ENCODE measurements at places on chromosomes 6 and 20. TPM values are rescaled to one million over a fixed set of nuclear protein-coding genes. Genes with fewer than 3 reads are reported as not detected.

- DNase-seq, result no peak
Observed at GRCh38 chr20:47676912-47677634, 108.2 kb downstream of the SULF2 start.

DNA sequence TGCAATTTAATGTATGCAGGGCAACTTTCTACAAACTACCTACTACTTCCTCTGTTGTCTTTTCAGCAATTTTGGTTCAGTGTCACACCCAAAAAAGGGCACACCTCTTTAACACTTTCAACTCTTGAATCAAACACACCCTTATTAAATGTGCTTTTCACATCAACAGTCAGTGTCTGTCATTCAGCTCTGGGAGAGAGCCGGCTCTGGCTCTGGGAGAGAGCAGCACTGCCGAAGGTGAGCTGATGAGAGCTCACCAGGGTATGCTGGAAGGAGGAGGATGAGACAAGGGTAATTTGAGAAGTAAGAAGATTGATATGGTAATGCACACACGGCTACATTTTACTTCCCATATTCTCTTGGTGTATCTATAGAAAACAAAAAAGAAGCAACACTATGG lies 134.3 kb downstream of the RTN4IP1 start:
- DNase-seq, result no peak

DNA sequence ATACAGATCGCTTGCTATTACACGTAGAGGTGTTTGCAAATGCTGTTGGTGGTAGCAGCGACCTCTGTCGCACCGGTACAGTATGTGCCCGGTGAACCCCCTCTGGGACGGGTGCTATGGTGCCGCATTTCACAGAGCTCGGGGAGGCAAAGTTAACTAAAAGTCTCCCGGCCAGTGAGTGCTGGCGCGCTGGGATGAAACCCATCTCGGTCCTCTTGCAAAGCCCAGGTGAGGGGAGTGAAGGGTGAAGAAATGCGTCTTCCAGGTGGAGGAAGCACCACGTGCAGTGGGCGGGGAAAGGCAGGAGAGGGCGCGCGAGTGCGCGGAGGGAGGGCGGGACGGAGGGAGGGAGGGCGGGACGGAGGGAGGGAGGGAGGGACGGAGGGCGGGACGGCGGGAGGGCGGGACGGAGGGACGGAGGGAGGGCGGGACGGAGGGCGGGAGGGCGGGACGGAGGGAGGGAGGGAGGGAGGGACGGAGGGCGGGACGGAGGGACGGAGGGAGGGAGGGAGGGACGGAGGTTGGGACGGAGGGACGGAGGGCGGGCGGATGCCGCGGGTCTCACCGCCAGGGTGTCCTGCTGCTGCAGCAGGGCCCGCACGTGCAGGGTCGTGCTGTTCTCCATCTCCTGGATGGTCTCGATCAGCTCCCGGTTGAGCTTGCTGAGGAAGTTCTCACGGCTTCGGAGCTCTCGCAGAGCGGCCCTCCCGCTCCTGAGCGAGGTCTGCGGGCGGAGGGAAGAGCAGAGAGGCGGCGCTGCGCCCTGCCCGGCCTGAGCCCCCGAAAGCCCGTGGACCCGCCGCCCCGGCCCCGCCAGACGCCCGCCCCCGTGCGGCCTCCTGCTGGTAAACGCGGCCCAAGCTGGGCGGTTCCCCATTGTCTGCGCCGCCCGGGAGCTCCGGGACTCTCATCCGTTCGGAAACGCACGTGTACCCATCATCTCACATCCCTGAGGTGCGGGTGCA lies 11.7 kb downstream of the C20orf96 start:
- no peak for DNase-seq

KIAA1755 gene
- polyA plus RNA-seq, result 1.4 TPM

DNA sequence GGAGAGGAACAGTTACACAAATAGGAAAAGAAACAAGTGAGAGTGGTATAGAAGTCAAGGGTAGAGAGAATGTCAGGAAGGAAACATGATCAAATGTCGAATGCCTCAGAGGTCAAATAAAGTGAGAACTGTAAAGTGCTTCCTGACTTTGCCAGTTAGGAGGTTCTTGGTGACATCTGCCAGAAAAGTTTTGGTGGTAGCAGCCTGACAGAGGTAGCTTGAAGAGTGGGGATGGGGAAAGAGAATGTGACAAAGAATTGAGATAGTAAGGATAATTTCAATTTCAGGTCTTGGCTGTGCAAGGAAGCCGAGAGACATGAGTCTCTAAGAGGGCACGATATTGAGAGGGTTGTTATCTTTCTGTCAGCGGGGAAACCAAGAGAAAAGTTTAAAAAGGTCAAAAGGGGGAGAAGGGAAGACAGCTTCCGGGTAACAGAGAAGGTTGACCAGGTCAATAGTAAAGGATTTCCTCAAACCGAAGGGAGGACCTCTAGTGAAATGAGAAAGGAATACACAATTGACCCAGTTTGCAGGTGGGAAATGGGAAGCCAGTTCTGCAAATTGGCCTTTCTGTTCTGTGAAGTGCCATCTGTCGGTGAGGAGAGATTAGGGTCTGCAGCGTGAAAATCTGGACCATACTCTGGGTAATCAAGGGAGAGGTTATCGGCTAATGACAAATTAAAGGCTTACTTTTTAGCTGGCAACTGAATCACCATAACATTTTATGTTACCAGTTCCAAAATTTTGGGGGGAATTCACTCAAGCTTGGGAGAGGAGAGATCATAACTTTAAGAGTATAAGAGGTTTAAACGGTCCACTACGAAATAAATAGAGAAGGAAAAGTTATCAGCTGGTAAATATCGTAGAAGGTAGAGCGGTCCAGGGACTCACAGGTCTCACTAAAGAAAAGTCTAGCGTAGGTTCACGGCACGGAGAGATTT lies 973 bp upstream of the BRD2 start:
- DNase-seq, result peak; percentile 49

- no peak for DNase-seq
Observed at GRCh38 chr20:7657569-7657968, 282.7 kb downstream of the HAO1 start.

DNA sequence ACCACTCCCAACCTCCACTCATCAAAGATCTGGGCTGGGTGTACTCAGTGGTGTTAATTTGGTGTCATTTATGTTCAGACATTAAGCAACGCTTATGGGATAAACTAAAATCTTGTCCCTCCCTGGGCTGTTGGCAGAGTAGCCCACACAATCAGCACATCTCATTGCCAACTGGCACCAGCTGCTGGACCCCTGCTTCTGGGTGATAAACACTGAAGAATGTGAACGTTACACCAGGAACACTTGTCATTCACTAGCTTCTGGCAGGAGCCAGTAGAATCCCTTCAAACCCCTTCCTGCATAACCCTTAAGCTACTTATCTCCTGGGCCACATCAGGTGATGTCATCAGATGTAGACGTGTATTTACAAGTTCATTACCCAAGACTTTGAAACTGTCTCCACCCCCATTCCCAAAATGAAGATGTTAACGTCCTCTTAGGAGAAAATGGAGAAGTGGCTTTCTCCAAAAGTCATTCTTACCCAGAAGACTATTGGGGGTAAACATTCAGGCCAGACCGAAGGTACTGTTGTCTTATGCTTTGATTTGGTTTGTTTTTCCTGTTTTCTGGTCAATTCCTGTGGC lies 107.8 kb upstream of the CD93 start:
- no peak for DNase-seq

DNA sequence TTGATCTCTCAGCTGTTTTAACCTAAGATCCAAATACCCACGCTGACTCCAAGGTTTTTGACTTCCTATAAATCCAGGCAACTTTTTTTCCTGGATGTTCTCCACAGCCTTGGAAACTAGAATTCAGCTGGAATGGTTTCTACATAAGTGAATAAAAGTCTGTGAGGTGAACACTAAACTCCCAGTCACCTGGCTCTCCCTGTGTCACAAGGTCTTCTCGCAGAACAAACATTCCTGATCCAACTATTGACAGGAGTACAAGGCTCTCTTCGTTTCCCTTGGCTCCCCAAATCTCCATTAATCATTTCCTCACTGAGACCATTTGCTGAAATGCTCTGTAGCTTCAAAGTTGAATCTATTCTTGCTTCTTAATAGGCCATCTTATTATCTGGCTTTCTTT lies 265.7 kb downstream of the ADGRG6 start:
- DNase-seq, result no peak

JPH2 gene
- 4.9 TPM for polyA plus RNA-seq

GRCh38 chr20:815914-816606 lies 17.5 kb upstream of the FAM110A start:
- peak; percentile 53 for DNase-seq

DNA sequence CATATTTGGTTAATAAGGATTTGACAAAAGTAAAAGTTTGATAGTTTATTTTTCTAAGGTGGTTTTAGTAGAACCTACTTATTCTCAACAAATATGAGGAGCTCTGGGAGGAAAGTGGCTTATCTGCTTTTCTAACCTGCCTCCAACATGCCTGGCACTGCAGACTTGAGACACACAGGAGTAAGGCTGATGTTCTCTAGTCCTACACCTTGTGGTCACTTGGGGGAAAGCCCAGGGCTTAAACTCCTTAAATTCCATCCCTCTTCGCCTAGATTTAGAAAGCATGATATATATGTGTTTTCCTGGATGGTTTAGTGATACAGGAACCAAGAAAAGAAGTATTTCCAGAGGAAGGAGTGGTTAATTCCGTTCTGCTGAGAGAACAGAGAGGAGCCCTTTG lies 39.9 kb upstream of the SAMD5 start:
- DNase-seq, result no peak

HLA-F gene
- 18.7 TPM for polyA plus RNA-seq

- no peak for DNase-seq
Observed at GRCh38 chr20:37808233-37809070, 94.5 kb upstream of the VSTM2L start.

ADGRF5 gene
- polyA plus RNA-seq, result 0.11 TPM

GRCh38 chr6:130018744-130019325 lies 454 bp downstream of the L3MBTL3 start:
- no peak for DNase-seq

- DNase-seq, result no peak
Observed at GRCh38 chr6:49662892-49663261, 26.2 kb upstream of the RHAG start.

DNA sequence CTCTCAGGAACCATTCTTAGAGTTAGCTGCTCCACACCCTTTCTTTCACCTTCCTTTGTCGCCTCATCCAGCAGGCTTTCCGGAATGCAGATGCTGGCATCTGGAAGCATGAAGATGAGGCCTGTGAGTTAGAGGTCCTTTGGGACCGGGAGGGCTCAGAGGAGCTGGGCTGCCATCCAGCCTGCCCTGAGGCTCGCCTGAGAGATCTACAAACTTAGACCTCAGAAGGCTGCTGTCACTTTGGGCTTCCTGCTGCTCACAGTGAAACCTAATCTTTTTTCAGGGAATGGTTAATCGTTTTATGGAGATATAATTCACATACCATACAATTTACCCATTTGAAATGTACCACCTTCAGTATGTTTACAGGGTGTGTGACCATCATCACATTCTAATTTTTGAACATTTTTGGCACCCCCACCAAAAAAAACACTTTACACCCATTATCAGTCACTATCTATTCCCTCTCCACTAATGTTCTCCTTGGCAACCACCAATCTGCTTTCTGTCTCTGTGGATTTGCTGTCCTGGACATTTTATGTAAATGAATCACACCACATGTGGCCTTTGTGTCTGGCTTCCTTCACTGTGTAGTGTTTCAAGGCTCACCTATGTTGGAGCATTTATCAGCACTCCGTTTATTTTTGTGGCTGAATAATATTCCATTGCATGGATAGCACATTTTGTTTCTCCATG lies 20.0 kb upstream of the MPC1 start:
- peak; percentile 38 for DNase-seq

NKX2-4 gene
- not detected for polyA plus RNA-seq

GRCh38 chr20:15739035-15739434 lies 834.2 kb downstream of the KIF16B start:
- DNase-seq, result no peak

DNA sequence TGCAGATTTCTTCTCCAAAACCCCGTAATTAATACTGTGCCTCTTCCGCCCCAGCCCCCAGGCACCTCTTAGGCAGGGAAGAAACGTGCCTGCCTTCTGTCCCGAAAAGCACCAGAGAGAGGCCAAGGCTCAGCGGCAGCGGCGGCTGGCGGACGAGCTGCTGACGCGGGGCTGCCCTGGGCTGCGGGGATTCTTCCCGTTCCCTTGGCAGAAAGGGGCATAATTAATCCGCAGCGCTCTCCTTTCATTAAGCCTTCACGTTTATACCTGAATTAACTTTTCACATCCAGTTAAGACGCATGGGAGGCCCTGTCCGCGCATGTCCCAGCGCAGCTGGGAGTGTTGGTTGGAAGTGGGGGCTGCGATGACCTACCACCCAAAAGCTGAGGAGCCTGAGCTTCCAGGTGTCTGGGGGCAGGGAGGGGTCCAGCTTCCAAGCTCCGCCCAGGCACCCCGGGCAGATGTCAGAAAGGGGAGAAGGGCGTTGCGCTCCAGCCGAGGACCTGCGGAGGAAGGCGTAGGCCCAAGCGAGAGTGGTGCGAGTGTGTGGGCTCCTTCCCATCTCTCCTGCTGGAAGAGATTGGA lies 167.4 kb upstream of the LRFN2 start:
- DNase-seq, result no peak

GRCh38 chr6:102298051-102298450 lies 904.5 kb downstream of the GRIK2 start:
- no peak for DNase-seq

KCNK5 gene
- 0.02 TPM for polyA plus RNA-seq

GRCh38 chr6:137363805-137364138 lies 130.4 kb downstream of the OLIG3 start:
- no peak for DNase-seq

DNA sequence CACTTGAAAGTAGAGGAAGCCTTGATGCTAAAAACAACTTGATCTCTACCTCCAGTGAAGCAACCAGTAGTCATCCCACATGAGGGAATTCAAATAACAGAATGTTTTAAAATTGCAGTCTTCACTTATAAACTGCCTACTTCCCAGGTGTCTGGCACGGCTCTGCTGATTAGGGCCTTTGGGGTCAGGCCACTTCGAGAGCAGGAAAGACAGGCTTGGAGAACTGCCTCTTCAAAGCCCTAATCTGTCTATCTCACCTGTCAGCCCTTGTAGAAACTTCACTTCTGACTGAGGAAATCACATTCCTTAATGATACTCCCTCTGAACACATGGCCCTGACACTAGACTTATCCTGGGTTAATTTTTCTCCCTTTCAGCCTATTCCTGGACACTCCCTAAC lies 458.6 kb downstream of the TENT5A start:
- no peak for DNase-seq

- peak; percentile 17 for DNase-seq
Observed at GRCh38 chr6:155646443-155646842, 190.8 kb upstream of the NOX3 start.

NMBR gene
- polyA plus RNA-seq, result not detected
